ENCODE measurements at places on chromosomes 13 and 19. TPM values are rescaled to one million over a fixed set of nuclear protein-coding genes. Genes with fewer than 3 reads are reported as not detected.

The KIR2DL4 gene
- 0.87 TPM for total RNA-seq

The ZNF575 gene
- 6.5 TPM for total RNA-seq

The GPR42 gene
- total RNA-seq, result not detected

The MRPS31 gene
- 17.6 TPM for total RNA-seq

The COL4A2 gene
- total RNA-seq, result 79.7 TPM

DNA sequence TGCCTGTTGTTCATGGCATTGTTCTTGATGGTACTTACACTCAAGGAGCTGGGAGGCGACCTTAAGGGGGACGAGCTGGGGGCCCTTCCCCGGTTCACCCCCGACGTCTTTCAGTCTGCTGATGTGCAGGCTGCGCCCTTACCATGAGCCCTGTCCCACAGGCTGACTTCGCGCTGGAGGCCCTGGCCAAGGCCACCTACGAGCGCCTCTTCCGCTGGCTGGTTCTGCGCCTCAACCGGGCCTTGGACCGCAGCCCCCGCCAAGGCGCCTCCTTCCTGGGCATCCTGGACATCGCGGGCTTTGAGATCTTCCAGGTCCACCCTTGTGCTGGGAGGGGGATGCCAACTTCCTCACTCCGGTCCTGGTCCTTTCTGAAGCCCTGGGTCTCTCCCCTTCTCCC is 45.4 kb downstream of the MYH14 start:
- no peak for DNase-seq

DNA sequence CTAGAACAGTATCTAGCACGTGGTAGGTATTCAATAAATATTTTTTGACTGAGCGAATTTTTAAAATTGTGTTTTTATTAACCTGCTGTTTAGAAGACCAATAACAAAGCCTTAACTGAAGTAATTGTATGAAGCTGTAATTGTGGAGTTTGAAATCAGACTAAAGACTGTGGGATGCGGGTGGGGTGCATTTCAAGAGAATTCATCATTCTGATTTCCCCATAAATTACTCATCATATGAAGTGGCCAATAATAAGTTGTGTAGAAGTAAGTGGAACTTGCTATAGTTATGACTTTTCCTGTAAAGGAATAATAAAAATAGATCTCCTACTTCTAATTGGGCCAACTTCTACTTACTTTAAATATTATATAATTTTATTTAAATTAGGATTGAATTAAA is 449.3 kb downstream of the PCDH9 start:
- DNase-seq, result no peak

DNA sequence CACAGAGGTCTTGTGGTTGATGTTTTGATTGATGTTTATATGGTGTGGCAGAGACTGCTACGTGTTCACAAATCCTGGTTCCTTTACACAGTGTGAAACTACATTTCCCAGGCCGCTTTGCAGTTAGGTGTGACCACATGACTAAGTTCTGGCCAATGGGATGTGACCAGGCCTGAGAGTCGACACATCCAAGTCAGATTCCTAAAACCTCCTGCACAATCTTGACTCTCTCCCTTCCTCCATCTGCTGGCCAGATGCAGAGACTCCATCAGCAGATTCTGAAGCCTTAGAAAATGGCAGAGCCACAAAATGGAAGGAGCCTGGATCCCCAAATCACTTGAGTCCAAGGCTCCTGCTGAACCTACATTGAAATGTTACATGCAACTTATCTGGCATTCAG is 12.6 kb downstream of the CD37 start:
- DNase-seq, result no peak

- DNase-seq, result no peak
Measured at GRCh38 chr19:19464339-19465098, 50.8 kb downstream of the TSSK6 start.

DNA sequence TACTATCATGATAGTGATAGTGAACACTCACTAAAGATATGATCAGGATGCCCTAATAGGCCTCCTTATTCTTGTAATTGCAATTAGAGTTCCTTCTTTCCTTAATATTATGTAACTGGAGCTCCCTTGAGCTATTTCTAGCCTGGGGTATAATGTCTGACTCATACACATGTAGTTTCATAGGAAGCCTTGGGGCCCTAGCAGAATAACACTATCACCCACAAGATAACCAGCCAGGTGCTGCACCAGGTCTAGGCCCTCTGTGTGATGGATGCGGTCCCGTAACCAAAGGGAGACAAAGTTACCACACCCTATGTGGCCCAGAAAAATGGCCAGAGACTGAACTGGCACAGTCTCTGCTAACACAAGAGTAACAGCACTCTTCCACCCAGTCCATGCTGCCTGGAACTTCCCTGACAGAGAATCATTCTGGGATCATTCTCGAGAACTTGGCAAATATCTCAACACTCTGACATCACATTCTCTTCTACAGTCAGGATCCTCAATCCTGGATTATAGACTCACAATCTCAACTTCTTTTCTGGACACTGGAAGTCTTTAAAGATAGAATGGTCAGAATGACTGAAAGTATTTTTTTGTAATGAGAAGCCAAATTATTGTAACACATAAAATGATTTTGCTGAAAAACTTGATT is 32.6 kb upstream of the IGFL4 start:
- no peak for DNase-seq

DNA sequence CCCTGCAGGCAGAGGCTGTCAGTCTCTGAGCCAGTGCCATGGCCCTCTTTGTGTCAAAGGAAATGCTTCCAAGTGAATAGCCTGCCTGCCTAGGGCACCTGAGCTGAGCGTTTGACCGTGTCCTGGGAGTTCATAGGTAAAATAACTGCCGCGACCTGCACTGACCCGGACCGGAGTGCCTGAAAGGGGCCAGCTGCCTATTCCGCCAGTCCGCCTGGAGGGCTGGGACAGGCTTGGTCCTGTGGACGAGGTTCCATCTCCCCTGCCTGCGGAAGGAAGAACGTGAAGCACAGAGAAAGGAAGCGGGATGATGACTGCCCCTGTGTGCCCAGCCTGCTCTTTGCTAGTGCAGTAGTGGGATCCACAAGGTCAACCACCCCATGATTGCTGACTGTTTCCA is 17.5 kb upstream of the ZNF492 start:
- no peak for DNase-seq

DNA sequence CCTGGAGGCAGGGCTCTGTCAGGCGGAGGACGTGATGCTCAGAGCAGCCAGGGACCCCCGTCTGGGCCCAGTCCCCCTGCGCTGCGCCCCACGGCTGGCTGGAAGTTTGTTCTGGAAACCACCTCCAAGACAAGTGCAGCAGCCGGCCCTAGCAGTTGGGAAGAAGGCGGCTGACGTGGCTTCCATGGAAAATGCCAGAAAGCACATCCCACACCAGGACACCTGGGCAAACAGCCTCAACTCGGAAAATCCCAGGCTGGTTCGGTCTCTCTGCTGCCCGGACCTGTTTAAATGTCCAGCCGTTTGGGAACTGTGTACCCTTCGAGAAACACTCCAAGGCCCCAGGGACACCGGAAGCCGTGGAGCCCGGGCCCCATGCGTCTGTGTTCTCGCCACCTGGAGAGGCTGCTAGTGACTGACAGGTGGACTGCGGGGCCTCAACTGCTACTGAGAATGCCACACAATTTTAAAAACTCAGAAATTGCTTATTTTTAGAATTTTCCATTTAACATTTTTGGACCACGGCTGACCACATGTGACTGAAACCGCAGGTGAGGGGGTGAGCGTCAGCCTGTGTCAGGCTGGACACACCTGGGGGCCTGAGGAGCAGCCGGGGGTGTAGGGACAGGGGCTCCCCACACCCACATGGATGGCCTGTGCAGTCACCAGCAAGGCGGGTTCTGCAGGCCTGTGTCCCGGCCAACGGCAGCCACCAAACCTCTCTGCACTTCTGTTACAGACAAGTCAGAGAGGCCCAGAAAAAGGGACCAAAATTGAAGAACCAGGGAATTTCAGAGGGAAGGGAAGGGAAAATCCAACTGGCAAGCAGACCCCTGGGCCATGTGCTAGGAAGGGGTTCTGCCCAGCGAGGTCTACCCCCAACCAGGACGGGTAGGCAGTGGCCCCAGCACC is 31.7 kb downstream of the RASA3 start:
- peak; percentile 38 for DNase-seq

DNA sequence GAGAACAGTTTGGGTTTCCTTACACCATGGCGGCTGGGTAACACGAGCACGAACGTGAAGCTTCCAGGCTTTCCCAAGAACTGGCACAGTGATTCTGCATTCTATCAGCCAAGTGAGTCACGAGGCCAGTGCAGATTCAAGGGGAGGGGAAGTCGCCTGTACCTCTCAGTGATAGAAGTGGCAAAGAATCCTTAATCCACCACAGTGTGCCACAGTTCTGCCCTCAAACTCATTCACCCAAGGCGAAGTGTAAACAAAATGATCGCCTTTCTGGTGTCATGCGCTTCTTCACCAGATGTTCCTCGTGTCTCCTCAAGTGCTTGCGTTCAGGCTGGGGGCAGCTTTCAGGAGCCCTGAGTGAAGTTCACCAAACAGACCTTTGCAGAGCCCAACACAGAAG is 24.9 kb upstream of the AMER2 start:
- DNase-seq, result no peak

DNA sequence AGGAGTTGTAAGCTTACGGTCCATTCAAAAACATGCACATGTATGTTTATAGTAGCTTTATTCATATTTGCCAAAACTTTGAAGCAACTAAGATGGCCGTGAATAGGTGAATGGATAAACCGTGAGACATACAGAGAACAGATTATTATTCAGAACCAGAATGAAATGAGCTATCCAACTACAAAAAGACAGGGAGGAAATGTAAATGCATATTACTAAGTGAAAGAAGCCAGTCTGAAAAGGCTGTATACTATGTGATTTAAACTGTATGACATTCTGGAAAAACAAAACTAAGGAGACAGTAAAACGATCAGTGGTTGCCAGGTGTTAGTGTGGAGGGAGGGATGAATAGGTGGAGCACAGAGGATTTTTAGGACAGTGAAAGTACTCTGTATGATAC is 19.9 kb downstream of the NDFIP2 start:
- DNase-seq, result no peak

GRCh38 chr19:55246462-55247451 is 12.1 kb downstream of the PPP6R1 start:
- DNase-seq, result no peak

- DNase-seq, result no peak
Measured at GRCh38 chr13:98794498-98794897, 42.0 kb upstream of the SLC15A1 start.

GRCh38 chr19:10551698-10552301 is 8.1 kb downstream of the ATG4D start:
- DNase-seq, result no peak

GRCh38 chr13:101555610-101556009 is 103.1 kb downstream of the ITGBL1 start:
- DNase-seq, result no peak

DNA sequence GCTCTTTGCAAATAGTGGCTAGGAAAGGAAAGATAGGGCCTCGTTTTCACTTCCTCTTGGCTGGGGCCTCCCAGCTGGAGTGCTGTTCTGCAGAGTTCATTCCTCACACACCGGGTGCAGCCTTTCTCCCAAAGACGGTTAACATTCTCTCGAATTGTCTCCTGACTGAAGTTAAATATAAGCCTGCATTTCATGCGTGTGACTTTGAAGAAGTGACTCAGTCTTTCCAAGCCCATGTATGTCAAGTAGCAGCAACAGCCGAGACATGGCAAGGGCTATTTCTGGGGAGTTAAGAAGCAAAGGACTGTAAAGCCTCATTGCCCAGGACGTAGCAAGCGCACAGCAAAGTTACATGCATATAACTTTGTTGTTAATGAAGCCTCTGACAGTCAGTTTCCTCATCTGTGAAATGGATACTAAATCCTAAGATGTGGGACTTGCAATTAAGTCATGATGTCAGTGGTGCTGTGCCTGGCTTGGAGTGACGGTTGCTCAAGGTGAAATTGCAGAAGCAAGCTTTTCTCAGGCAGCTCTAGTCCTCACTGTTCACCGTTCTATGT is 502.4 kb downstream of the MYO16 start:
- DNase-seq, result peak; percentile 12

- no peak for DNase-seq
Measured at GRCh38 chr13:33008946-33009722, 7.1 kb upstream of the KL start.

DNA sequence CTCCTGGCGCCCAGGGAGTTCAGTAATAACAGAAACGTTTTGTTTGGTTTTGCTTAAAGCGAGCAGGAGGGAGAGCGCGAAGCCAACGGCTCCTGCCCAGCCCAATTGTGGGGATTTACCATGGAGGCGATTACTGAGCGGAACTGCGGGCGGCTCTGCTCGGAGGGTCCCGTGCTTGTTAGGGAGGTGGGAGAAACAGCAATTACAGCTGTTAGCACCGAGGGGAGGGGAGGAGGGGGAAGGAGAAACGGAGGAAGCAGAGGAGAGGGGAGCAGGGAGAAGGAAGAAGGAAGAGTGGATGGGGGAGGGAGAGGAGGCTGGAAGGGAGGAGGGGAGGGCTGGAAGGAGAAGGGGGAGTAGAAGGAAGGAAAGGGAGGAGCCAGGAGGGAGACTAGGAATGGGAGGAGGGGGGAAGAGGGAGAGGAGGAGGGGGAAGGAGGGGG is 7.7 kb upstream of the ONECUT3 start:
- DNase-seq, result no peak

DNA sequence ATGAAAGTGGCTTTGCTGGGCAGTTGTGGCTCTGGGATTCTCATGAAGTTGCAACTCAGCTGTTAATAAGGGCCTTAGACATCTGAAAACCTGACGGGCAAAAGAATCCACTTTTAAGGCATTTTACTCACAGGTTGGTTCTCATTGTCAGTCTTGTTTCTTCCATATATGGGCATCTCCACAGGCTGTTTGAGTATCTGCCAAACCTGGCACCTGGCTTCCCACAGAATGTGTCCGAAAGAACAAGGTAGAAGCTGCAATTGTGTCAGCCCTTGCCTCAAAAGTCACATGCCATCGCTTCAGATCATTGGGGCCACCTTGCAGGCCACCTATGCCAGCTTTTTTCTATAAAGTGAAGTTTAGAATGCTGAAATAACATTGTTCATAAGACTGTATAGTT is 102.4 kb downstream of the KCTD12 start:
- no peak for DNase-seq

GRCh38 chr13:30727491-30728355 is 7.6 kb upstream of the ALOX5AP start:
- DNase-seq, result no peak

DNA sequence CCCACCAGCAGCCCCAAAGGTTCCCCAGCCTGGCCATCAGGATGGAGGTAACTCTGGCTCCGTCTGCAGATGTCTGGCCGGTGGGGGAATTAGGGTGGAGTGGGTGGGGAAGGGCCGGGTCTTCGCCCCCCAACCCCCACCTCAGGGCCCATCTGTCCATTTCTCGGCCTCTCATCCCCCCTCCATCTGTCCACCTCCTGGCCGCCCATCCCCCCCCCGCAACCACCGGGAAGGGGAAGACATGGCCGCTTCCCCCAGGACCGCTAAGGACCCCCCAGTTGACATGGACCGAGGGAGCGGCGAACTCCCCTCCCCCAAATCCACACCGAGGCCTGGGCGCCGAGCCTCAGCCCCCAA is 793 bp downstream of the LRFN1 start:
- DNase-seq, result no peak

Data from left colon (tissue), 2 donors.